Activated T-cell treated with anti-CD3 and anti-CD28 coated beads, Interleukin-2, amount 50 U/mL, for 72 hours (primary cell): ENCODE measurements at places on chromosomes 11 and 22. TPM values are rescaled to one million over a fixed set of nuclear protein-coding genes. Genes with fewer than 3 reads are reported as not detected.

ZFTA gene
- 4.0 TPM for total RNA-seq

ETS1 gene
- 736 TPM for total RNA-seq

AQP11 gene
- 0.22 TPM for total RNA-seq

ATL3 gene
- 42.6 TPM for total RNA-seq

BATF2 gene
- 0.31 TPM for total RNA-seq

DNA sequence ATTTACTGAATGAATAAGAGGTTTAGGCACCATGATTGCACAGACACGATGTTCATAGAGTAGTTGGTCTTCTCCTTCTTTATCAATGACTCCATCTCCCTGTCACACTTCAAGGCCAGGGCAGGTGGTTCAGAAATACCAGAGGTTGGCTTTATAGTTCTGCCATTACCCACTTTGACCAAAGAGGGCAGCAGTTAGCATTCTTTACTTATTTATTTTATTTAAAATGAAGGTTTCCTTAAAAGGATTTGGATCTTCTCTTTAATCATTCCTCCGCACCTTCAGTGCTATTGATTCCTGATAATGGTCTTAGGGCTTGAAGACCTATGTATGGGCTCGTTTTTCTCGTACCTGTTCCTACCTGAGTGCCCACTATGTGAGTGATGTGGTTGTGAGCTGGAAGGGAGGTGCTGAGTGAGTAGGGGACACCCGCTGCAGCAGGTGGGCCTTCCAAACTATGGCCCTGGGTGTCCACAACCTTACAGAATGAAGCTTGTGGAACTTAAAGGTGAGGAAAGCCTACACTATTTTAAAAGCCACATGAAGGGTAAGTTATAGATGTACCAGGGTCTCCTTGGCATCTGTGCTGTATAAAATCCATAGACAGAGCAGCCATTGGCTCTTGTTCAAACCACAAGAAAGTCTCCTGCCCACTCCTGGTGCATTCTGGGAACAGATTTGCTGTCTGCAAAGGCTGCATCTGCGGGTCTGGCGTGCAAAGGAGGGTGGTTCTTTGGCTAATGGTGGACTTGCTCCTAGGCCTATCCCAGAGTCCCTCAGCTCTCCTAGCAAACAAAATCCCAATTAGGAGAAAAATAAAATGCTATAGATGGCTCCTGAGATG, 35.0 kb downstream of the TIMP3 start:
- H3K36me3 ChIP-seq: no peaks in the 10 kb centered on the region
- no peak for DNase-seq
- H3K4me1 ChIP-seq: peaks cover 5% of the 10 kb centered on the region
- H3K4me3 ChIP-seq: no peak overlapping the region

DNA sequence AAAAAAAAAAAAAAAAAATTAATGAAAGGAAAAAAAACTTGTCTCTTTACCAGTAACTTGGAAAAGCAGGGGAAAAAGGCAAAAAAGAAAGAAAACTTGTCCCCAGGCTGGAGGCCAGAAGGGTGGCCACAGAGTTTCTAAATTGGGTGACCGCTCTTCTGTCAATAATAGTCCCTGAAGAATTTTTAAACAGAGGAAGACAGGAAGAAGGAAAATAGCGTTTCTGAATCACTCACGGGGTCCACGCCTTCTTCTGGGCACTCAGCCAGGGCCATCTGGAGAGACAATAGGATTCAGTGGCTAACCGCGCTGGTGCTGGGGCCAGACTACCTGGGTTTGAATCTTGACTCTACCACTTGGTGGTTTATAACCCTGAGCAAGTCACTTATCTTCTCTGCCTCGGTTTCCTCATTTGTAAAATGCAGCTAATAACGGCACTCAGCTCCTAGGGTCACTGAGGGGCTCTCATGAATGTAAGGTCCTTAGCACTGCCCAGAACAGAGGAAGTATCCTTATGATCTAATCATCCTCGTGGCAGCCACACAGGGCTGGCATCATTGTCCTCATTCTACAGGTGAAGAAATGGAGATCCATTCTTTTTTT, 7.0 kb downstream of the C11orf86 start:
- H3K27me3 ChIP-seq: no peaks in the 10 kb centered on the region
- no peak overlapping the region for H3K27ac ChIP-seq
- DNase-seq: peak; percentile 33
- peaks cover 2% of the 10 kb centered on the region for H3K36me3 ChIP-seq
- H3K4me3 ChIP-seq: no peak overlapping the region

GRCh38 chr22:40484906-40485669, 114.7 kb downstream of the SGSM3 start:
- DNase-seq: no peak
- H3K27me3 ChIP-seq: no peaks in the 10 kb centered on the region

DNA sequence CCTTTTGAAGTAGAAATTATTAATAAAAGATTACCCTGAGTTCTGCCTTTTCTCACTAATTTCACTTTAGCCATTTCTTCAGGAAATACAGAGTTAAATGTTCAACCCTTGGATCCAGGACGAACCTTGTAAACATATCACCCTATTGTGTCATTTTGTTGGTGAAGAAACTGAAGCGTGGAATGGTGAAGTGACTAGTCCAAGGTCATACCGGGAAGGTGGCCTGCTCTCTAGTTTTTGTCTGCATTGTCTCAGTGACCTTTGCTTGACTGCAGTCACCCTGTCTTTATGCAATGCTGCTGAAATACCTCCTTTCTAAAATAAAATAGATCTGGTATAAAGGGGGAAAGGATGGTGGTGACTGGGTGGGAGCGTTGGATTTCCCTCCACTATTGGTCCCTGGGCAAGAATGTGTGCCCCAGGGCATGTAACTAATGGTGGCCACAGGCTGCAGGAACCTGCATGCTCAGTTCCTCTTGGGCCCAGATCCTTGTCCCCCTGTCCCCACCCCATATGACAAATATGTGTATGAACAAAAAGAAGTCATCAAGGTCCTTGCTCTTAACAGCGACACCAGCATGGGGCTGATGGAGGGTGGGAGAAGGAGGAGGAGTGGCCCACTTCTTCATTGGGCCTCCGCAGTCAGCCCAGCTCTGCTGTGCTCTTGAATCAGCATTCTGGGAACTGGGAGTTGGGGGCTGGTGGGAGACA, 977 bp upstream of the SORL1-AS1 start:
- H3K27me3 ChIP-seq: no peaks in the 10 kb centered on the region
- peak overlapping the region; percentile 95 for H3K27ac ChIP-seq
- peak overlapping the region; percentile 97 for H3K4me3 ChIP-seq

GRCh38 chr11:60809249-60809648, 24.1 kb downstream of the MS4A10 start:
- H3K27me3 ChIP-seq: peaks cover 18% of the 10 kb centered on the region
- H3K4me1 ChIP-seq: no peaks in the 10 kb centered on the region
- H3K27ac ChIP-seq: no peak overlapping the region
- DNase-seq: no peak
- no peaks in the 10 kb centered on the region for H3K36me3 ChIP-seq

- no peaks in the 10 kb centered on the region for H3K4me1 ChIP-seq
- no peak overlapping the region for H3K27ac ChIP-seq
- H3K36me3 ChIP-seq: no peaks in the 10 kb centered on the region
- no peak for DNase-seq
- H3K27me3 ChIP-seq: peaks cover 40% of the 10 kb centered on the region
Observed at GRCh38 chr22:33062361-33062760, 4.2 kb upstream of the SYN3 start.

- no peaks in the 10 kb centered on the region for H3K27me3 ChIP-seq
- H3K27ac ChIP-seq: no peak overlapping the region
- no peak overlapping the region for H3K4me3 ChIP-seq
Observed at GRCh38 chr11:104830080-104830479, 68.2 kb downstream of the CASP12 start.

- H3K27me3 ChIP-seq: no peaks in the 10 kb centered on the region
- peaks cover 2% of the 10 kb centered on the region for H3K36me3 ChIP-seq
- peaks cover 16% of the 10 kb centered on the region for H3K4me1 ChIP-seq
Observed at GRCh38 chr22:29926057-29926456, 43.1 kb downstream of the MTMR3 start.

DNA sequence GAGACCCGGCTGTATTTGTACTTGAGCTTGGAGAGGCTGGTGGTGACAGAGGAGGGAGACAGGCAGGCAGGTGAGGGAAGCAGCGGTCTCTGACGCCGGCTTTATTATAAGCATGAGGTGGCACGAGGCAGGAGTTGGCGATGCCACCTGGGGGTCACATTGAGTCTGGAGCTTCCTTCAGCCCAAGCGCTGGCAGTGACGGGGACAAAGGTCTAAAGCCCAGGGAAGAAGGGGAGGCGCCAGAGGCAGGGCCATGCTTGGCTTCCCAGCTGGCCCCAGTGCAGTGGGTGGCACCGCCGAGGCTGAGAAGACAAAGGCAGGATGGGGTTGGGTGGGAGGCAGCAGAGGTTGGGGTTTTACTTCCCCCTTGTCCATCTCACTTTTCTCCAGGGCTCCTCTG, 4.5 kb downstream of the FXYD2 start:
- no peak for DNase-seq
- H3K4me1 ChIP-seq: peaks cover 81% of the 10 kb centered on the region
- no peaks in the 10 kb centered on the region for H3K36me3 ChIP-seq

GRCh38 chr11:24124876-24125275, 372.0 kb upstream of the LUZP2 start:
- no peaks in the 10 kb centered on the region for H3K4me1 ChIP-seq
- no peaks in the 10 kb centered on the region for H3K36me3 ChIP-seq
- H3K27ac ChIP-seq: no peak overlapping the region
- H3K27me3 ChIP-seq: no peaks in the 10 kb centered on the region

DNA sequence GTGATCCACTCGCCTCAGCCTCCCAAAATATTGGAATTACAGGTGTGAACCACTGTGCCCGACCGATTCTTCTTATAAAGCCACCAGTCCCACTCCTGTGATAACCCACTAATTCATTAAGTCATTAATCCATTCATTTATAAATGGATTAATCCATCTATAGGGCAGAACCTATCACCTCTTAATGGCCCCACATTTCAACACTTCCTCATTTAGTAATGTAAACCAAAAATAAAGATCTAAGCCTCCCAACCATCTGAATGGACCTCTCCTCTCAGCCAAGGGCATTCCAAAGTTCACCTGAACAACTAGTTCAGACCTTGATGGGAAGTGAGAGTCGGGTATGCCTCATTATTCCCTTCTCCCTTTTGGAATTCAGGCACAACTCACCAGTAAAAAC, 9.9 kb upstream of the MRPL11 start:
- H3K36me3 ChIP-seq: peaks cover 1% of the 10 kb centered on the region
- H3K27me3 ChIP-seq: peaks cover 14% of the 10 kb centered on the region
- DNase-seq: no peak
- no peak overlapping the region for H3K27ac ChIP-seq
- peaks cover under 1% of the 10 kb centered on the region for H3K4me1 ChIP-seq

DNA sequence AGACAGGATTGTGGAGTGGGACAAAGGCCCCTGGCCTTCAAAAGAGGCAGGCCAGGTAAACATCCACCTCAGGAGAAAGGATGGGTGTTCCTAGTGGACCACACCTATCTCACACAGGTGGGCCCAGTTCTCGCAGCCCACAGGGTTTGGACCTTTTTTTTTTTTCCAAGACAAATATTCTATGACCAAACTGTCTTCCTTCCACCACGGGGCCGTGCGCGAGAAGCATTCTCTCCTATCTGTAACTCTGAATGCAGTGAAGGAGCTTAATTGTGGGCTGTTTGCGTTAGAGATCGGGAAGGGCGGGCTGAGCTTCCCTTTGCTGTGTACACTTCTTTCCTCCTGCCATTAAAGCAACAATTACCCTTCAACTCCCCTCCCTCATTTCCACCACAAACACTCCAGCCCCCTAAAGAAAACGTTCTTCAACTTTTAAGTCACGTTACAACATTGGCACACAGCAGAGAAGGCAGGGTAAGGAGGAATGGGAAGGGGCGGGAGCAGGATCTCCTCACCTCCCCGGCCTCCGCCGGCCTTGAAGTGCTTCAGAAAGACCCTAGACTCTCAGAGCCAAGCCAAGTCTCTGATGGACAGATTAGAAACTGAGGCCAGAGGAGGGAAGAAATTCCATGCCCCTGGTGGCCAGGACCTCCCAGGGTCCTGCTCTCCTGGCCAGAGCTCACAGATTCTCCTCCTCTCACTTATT, 238.4 kb downstream of the BUD13 start:
- no peak for DNase-seq
- no peak overlapping the region for H3K27ac ChIP-seq
- no peak overlapping the region for H3K4me3 ChIP-seq
- no peaks in the 10 kb centered on the region for H3K36me3 ChIP-seq

GRCh38 chr22:48823941-48824340, 1003.7 kb downstream of the BRD1 start:
- no peak for DNase-seq
- H3K4me3 ChIP-seq: no peak overlapping the region
- no peaks in the 10 kb centered on the region for H3K4me1 ChIP-seq
- H3K27ac ChIP-seq: no peak overlapping the region

- no peaks in the 10 kb centered on the region for H3K27me3 ChIP-seq
- no peak for DNase-seq
- H3K4me1 ChIP-seq: no peaks in the 10 kb centered on the region
- no peaks in the 10 kb centered on the region for H3K36me3 ChIP-seq
Observed at GRCh38 chr11:100895449-100895848, 208.4 kb downstream of the ARHGAP42 start.

DNA sequence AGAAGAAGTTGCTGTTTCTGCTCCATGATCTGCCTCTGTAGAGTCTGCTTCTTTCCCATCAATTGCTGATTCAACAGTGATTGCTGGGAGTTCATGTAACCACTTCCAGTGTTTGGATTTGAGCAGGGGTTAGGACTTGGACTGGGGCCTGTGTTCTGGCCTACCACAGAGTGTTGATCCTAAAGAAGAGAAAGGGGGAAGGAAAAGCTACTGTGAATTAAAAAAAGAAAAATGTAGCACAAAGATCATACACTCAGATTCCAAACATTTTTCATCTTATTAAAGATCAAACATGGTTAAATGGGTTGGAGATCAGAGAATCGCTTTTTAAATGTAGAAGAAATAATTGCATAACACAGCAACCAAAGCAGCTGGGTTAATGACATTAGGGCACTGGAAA, 67.6 kb upstream of the MTMR2 start:
- DNase-seq: no peak
- peak overlapping the region; percentile 15 for H3K4me3 ChIP-seq
- H3K36me3 ChIP-seq: peaks cover 6% of the 10 kb centered on the region
- peaks cover 24% of the 10 kb centered on the region for H3K4me1 ChIP-seq
- no peak overlapping the region for H3K27ac ChIP-seq
- H3K27me3 ChIP-seq: no peaks in the 10 kb centered on the region

DNA sequence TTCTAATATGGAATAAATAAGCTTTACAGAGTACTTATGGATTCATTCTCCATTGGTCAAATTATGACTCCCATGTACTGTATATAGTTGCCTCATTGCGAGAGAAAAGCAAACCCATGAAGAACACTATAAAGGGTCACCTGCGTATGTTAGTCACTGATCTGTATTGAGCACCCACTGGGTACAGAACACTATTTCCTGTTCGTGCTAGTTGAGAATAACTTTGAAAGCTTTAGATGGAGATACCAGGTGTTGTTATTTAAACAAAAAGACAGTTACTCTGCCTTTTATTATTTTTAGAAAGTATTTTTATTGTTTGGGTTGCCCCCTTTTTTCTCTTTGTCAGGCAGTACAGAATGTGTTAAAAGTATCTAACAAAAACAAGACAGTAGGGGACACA, 79.9 kb downstream of the DEUP1 start:
- no peaks in the 10 kb centered on the region for H3K36me3 ChIP-seq
- H3K27ac ChIP-seq: no peak overlapping the region
- no peaks in the 10 kb centered on the region for H3K27me3 ChIP-seq
- H3K4me1 ChIP-seq: peaks cover 6% of the 10 kb centered on the region
- H3K4me3 ChIP-seq: no peak overlapping the region

GRCh38 chr11:117875382-117876058, 938 bp downstream of the FXYD6 start:
- H3K36me3 ChIP-seq: peaks cover 3% of the 10 kb centered on the region
- peaks cover 27% of the 10 kb centered on the region for H3K4me1 ChIP-seq
- H3K27ac ChIP-seq: no peak overlapping the region
- H3K27me3 ChIP-seq: peaks cover 81% of the 10 kb centered on the region
- peak overlapping the region; percentile 92 for H3K4me3 ChIP-seq
